Stimulated activated CD8-positive, alpha-beta memory T cell treated with anti-CD3 and anti-CD28 coated beads, Interleukin-4, amount 100 ng/mL, for 48 hours (primary cell): ENCODE measurements at places on chromosomes 1 and 21.

DNA sequence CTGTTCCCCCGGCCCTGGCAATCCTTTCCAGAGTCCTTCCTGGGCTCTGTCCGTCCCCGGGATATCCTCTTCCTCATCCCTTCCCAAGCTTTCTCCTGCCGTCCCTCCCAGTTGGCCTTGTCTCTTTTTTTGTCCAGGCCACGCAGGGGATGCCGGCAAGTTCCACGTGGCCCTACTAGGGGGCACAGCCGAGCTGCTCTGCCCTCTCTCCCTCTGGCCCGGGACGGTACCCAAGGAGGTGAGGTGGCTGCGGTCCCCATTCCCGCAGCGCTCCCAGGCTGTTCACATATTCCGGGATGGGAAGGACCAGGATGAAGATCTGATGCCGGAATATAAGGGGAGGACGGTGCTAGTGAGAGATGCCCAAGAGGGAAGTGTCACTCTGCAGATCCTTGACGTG, 13.4 kb upstream of the SVBP start:
- DNase-seq = no peak

GRCh38 chr1:199264911-199265310, 626.1 kb downstream of the PTPRC start:
- no peak for DNase-seq

- no peak for DNase-seq
Observed at GRCh38 chr1:201726700-201727099, 102.3 kb upstream of the IPO9 start.

DNA sequence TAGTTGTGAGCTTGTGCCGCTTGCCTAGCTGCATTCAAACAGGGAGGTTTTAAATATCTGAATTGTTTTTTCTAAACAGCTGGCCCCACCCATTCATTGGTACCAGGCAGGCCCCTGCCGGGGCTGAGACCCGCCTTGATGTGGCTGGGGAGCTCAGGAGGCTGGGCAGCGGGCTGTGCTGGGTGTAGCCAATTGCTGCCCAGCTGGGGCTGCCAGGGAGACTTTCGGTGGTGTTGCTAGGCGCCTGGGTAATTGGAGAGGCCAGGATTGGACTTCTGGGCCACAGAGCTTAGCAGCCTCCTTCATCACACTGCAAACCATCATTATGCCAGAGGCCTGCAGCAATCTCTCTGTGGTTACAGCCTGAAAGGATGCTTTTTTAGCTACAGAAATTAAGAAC, 12.2 kb downstream of the RHBDL2 start:
- DNase-seq = no peak

DNA sequence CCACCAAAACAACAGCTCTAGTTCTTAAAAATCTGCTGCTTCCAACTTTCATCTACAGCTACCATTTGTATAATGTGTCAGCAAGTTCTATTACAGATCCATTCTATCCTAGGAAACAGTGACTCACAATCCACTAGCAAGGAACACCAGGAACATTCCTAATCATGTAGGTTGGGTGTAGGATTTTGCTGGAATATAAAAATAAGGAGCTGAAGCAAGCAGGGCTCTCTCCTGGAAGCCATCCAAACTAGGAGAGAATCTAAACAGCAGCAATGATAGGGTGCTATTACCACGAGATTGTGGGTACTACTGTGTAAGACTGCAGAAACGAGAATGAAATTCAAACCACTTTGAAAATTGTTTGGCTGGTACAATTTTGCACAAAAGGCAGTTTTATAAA, 135.0 kb downstream of the PTPN14 start:
- no peak for DNase-seq

DNA sequence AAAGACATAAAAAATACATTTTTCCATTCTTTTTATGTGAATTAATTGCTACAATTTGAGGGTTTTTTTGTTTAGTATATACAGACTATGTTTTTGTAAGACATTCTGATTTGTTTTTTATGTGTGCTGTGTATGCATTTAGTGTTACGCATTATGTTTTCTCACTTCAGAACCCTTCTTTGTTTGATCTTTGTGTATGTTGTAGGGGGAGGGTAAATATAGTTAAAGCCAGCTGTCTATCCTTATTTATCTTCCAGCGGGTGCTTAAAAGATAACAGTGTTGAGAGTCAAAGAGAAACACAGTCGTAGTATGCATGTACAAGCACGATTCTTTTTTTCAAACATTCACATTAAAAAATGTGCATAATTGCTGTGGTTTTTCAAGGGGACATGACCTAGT, 97.5 kb upstream of the KIAA1614 start:
- no peak for DNase-seq
